ENCODE measurements at places on chromosomes 11 and 22.

GRCh38 chr11:24406389-24406788 is 90.5 kb upstream of the LUZP2 start:
- DNase-seq, result no peak

GRCh38 chr11:122703541-122704272 is 48.2 kb downstream of the UBASH3B start:
- DNase-seq, result peak; percentile 22

DNA sequence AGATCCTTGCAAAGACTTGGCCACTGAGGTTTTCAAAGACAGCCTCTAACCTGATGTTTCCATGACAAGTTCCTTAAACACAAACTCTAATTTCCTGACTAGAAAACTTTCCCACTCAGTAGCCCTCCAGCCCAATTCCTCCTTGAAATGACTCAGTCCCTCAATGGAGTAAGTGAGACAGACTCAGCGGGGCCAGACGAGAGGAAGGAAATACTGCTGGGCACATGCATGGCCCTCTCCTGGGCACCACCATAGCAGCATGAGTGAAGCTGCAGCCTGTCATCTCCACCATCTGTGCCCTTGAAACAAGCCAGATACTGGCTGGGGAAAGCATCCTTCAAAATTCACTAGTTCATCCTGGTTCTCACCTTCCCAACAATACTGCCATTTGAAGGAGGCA is 76.2 kb upstream of the GDPD4 start:
- no peak for DNase-seq

GRCh38 chr22:21025266-21025665 is 7.1 kb downstream of the SLC7A4 start:
- DNase-seq, result peak; percentile 22

DNA sequence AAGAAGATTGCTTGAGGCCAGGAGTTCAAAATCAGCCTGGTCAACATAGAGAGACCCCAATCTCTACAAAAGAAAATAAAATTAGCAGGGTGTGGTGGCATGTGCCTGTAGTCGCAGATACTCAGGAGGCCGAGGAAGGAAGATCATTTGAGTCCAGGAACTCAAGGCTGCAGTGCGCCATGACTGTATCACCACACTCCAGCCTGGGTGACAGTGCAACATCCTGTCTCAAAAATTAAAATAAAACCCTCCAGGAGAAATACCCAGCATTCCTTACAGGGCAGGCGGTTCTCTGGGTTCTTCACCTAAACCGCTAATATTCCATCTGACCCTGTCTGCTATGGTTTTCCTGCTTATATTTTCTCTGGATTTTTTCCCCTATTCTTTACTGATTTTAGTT is 13.5 kb downstream of the TCF20 start:
- DNase-seq, result no peak

GRCh38 chr11:64419818-64420485 is 61.0 kb downstream of the RPS6KA4 start:
- DNase-seq, result no peak

DNA sequence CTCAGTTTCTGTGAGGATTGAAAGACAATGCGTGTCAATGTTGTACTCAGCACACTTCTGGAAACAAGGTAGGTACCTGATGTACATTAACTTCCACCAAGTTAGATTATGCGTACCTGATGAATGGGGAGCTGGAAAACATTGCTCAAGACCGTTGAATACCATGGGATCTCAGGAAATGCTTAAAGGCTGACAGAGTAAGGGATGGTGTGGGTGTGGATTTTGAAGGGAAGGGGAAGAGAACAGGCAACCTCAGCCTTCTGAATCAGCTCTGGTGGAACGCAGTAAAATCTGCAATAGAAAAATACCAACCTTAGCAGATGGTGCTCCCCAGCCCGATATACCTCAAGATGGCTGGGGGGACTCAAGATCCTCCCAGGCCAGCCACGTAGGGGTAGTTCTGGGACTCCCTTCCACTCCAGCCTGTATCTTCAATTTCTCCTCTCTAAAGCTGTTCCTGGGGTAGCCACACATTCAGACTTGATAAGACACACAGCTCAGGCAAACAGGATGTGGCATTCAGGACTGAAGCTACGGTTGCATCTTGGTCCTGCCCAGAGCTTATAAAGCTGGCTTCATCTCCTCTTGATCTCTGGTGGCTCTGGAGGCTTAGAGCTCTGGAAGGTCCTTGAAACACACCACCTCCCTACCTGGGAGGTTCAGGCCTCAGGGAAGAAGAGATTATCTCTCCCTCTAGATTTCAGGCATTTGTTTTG is 111.8 kb downstream of the CTNND1 start:
- no peak for DNase-seq

GRCh38 chr11:19368726-19369375 is 128.1 kb upstream of the E2F8 start:
- DNase-seq, result no peak

- no peak for DNase-seq
Measured at GRCh38 chr11:56089697-56090096, 3.4 kb upstream of the OR8I2 start.

Data from activated naive CD4-positive, alpha-beta T cell treated with anti-CD3 and anti-CD28 coated beads for 36 hours (primary cell).